ENCODE measurements at places on chromosomes 16 and 17.

GRCh38 chr17:13374203-13375143 lies 227.3 kb downstream of the HS3ST3A1 start:
- DNase-seq: no peak

DNA sequence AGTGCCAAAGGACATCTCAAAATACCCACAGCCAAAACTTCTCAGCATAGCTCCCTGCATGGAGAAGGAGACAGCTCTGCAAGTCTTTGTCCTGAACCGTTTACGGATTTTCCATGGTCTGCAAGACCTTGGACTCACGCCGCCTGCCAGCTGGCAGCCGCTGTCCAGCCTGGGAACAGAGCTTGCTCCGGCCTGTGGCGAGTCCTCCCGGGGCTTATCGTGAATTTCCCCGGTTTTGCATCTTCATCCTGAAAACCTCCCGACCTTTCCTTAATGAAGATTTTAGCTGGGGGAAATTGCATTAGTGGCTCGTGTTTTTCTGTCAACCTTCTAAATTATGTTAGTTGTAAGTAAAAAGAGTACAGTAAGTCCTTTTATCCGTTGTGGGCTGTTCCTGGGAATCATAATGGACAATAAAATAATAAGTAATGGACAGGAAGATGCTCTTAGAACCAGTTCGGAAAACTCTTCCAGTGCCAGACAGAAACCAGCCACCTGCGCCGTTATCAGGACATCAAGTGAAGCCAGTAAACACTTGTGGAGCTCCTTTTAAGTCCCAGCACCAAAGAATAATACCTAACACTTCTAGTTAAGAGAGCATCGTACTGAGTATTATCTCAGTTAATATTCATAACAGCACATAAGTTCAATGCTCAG lies 112.4 kb upstream of the NOL11 start:
- DNase-seq: no peak

DNA sequence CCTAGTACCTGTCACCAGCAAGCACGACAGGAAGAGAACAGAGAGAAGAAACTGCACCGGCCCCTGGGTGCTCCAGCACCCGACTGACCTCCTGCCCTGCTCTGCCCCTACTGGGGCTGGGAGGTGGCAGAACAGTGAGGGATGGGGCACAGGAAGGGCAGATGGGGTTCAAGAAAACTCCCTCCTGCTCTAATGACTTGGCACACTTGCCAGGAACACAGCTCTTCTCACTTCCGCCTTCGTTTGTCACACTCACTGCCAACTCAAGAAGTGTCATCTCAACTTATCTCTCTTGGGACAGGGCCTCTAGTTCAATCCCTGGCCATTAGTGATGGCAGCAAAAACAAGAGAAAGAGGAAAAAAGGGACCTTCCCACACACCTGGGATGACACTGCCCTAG lies 42.7 kb upstream of the ICAM2 start:
- no peak for DNase-seq

DNA sequence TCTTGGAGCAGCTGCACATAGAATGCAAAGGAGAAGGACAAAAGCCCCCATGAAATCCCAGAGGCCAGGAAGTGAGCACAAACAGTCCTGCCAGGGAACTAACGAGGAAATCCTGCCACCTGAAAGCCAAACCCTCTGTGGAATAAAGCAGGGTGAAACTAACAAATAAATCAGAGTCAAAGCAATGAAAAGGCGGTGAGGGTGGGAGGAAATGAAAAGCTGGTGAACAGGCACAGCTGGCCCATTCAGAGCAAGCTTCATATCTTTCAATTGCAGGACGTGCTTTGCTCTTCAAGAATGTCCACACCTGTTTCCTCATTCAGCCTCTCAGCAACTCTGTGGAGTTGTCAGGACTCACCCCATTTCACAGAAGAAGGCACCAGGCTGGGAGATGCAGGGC lies 108.1 kb downstream of the ABCC12 start:
- no peak for DNase-seq

DNA sequence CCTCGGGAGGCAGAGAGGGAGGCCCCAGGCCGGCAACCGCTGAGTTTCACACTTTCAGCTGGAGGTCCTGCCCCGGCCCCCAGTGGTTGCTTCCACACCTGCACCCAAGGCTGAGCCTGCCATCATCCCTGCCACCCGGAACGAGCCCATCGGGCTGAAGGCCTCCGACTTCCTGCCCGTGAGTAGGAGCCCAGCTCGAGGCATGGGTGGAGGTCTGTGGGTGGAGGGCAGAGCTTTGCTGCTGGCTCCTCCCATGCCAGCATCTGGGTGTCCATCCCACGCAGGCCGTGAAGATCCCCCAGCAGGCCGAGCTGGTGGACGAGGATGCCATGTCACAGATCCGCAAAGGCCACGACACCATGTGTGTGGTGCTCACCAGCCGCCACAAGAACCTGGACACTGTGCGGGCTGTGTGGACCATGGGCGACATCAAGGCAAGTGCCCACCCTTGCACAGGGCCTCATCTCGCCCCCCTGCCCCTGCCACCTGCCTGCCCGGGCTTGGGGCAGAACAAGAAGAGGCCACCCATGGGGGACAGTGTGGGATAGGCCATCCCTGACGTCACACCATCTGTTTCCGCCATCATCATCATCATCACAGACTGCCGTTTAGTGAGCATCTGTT lies 19.6 kb downstream of the KATNB1 start:
- no peak for DNase-seq

GRCh38 chr17:49201481-49201927 lies 8.9 kb downstream of the GNGT2 start:
- DNase-seq: no peak

- no peak for DNase-seq
Observed at GRCh38 chr16:89695875-89696669, 5.4 kb downstream of the SPATA2L start.

GRCh38 chr17:806781-807522 lies 24.8 kb downstream of the MRM3 start:
- DNase-seq: no peak

GRCh38 chr17:69696650-69697049 lies 282.2 kb downstream of the MAP2K6 start:
- DNase-seq: no peak

- no peak for DNase-seq
Observed at GRCh38 chr17:50122945-50123344, 7.0 kb downstream of the SAMD14 start.

GRCh38 chr17:54623746-54624145 lies 276.9 kb upstream of the TOM1L1 start:
- DNase-seq: no peak

GRCh38 chr17:9468532-9468931 lies 107.1 kb downstream of the STX8 start:
- DNase-seq: no peak

- no peak for DNase-seq
Observed at GRCh38 chr16:87541872-87542234, 49.0 kb upstream of the ZCCHC14 start.

DNA sequence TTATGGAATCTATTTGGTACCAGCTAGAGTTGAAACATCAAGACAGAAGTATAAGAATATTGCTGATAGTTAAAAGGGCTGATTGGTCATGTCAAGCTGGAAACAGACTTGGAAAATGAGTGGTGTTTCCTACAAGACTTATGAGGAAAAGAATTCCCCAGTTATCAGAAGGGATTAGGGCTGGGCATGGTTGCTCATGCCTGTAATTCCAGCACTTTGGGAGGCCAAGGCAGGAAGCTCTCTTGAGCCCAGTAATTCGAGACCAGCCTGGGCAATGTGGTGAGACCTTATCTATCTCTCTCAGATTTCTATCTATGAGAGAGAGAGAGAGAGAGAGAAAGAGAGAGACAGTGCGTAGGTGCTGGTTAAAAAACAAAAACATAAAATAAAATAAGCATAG lies 139.5 kb upstream of the PMFBP1 start:
- no peak for DNase-seq

- no peak for DNase-seq
Observed at GRCh38 chr17:75271955-75272847, 1.2 kb upstream of the MIF4GD start.

DNA sequence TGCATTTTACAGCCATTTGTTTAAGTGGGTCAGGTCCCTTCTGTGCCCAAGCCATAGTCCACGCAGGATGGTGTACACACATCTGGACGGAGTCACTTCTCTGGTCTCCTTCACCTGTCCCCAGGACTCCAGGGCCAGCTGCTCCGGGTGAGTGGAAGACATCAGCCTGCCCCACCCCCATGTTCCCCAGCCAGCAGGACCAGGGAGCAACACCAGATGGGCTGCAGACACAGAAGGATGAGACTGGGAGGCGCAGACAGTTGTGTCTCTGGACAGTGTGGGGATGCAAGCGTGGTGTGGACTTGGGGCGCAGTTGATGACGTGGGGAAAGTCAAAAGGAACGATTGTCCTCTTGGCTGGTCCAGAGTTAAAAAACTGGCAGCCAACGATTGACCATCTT lies 24.6 kb upstream of the WFDC1 start:
- no peak for DNase-seq

DNA sequence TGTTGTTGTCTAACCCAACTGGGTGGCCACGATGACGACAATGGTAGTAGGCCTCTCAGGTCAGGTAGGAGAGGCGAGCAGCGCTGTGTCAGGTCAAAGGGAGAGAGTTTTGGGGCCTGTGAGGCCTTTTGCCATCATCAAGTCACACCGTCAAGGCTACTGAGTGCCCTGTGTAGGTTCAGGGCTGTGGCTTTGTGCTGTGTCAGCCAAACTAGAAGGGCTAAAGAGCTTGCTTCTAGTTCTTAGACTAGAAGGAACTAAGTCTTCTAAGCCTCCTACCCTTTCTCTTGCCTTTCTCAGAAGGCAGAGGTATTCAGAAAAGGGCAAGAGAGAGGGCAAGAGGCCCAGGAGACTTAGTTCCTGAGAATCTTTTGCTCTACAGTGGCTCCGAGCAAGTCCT lies 25.0 kb upstream of the EFCAB13 start:
- DNase-seq: no peak

- DNase-seq: no peak
Observed at GRCh38 chr16:59510008-59510424, 775.9 kb upstream of the GOT2 start.

DNA sequence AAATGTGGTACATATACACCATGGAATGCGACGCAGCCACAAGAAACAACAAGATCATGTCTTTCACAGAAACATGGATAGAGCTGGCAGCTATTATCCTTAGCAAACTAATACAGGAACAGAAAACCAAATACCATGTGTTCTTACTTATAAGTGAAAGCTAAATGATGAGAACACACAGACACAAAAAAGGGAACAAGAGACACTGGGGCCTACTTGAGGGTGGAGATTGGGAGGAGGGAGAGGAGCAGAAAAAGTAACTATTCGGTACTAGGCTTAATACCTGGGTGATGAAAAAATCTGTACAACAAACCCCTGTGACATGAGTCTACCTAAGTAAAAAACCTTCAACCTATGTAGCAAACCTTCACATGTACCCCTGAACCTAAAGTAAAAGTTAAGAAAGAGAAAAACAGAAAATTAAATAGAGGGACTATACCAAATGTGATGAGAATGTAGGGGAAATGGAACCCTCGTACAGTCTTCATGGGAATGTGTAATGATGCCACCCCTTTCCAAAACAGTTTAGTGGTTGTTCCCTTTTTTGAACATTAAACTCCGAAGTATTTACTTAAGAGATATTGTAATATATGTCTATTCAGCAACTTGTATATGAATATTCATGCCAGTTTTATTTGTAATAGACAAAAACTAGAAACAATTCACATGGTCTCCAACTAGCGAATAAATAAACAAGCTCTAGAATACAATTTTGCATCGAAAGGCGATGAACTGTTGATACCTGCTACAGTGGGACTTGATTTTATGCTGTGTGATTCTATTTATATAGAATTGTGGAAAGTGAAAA lies 33.9 kb downstream of the AHSP start:
- DNase-seq: no peak

DNA sequence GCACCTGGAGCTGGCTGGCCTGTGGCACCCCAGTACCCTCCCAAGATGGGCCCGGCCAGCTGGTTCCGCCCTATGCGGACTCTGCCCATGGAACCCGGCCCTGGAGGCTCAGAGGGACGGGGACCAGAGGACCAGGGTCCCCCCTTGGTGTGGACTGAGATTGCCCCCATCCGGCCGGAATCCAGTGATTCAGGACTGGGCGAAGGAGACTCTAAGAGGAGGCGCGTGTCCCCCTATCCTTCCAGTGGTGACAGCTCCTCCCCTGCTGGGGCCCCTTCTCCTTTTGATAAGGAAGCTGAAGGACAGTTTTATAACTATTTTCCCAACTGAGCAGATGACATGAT lies 12.0 kb downstream of the TBX21 start:
- DNase-seq: no peak

- DNase-seq: no peak
Observed at GRCh38 chr17:58096892-58097291, 13.7 kb downstream of the DYNLL2 start.

DNA sequence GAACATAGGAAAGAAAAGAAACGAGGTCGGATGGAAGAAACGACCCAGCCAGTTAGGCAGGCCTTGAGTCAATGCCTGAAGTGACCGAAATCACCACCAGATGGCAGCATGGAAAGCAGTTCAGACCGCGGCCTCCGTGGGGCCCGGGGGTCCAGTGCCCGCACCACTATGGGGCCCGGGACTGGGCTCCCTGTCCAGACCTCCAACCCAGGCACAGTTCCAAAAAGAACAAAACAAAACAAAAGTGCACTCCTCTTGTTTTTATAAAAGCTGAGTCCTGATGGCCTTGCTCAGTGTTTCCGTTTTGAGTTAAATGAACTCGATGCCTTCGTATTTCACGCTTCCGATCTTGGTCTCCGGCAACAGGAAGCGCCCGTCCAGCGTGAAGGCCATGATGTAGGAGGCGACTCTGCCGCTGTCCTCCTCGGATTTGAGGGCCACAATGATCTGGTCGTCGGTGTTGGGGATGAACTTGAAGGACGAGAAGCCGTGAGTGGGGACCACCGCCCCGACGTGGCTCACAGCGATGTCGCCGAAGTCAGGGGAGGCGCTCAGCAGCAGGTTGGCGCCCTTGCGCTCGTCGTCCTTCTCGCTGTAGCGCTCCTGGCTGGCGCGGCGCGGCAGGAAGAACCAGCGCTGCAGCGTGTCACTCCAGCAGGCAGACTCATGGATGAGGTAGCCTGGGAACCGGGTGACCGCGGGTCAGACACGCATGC lies 13.7 kb upstream of the LGALS3BP start:
- DNase-seq: peak; percentile 85

- no peak for DNase-seq
Observed at GRCh38 chr17:56781906-56782305, 51.8 kb downstream of the C17orf67 start.

GRCh38 chr16:20899477-20900298 lies 470 bp downstream of the DCUN1D3 start:
- DNase-seq: peak; percentile 20

GRCh38 chr17:33169580-33170285 lies 123.4 kb downstream of the ASIC2 start:
- no peak for DNase-seq

DNA sequence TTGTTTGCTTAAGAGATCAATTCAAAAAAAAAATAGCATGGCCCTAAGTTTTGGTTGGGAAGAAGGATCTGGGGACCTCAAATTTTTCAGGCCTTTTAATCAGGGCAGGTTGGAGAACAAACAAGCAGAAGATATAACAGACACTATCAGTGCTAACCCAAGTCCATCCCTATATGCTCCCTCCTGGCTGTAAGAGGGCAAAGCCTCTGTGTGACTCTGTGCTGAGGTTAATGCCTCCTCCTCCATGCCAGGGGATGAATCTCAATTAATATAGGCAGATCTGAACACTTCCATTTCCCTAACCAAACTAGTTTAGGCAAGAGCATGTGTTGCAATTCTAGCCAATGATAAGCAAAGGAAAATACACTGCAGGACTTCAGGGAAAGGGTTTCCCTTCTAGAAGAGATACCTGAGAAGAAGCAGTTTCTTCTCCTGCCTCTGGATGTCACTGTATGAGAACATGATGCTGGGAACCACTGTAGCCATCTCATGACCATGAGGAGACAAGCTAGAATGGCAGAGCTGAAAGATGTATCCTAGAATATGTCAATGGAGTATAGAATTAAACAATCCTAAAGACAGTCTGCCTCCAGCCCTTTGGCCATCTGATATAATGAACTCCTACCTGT lies 76.0 kb downstream of the CHD9NB start:
- DNase-seq: no peak

Data from WTC11 (cell line).